Aorta (tissue), 5 donors: ENCODE measurements at places on chromosomes 2 and 18. TPM values are rescaled to one million over a fixed set of nuclear protein-coding genes. Genes with fewer than 3 reads are reported as not detected.

DNA sequence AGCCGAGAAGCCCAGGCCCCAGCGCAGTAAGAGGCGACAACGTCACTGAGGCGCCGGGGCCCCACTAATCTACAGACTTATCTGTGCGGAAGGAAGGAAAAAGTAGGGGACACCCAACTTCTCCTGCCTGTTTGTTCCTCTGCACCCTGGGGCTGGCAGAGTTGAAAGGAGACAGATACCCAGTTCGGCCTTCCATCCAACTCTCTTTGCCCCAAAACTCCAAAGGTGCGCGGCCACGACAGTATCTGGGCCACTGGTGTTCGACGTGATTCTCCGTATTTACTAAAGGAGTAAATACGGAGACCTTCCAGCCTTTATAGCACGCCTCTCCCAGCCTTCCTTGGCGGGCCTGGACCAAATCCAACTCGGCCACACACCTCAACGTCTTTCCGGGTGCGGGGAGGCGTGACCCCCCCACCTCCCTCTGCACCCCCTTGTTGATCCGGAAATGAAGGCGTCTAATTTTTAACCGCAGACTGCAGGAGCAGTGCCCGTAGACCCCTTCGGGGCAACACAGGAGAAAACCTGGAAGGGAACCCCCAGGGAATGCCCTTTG, 1.6 kb downstream of the SMAD7 start:
- peaks cover under 1% of the 10 kb centered on the region for H3K36me3 ChIP-seq
- H3K27ac ChIP-seq, result peak overlapping the region; percentile 93
- H3K4me3 ChIP-seq, result peak overlapping the region; percentile 99

The DHRS9 gene
- total RNA-seq, result 0.52 TPM

The DYNAP gene
- not detected for total RNA-seq

- no peaks in the 10 kb centered on the region for H3K36me3 ChIP-seq
- peak overlapping the region; percentile 85 for H3K27ac ChIP-seq
- no peaks in the 10 kb centered on the region for H3K4me1 ChIP-seq
- no peak for DNase-seq
- H3K4me3 ChIP-seq, result peak overlapping the region; percentile 76
- no peaks in the 10 kb centered on the region for H3K27me3 ChIP-seq
These were observed 1.4 kb downstream of the CYS1 start for GRCh38 chr2:10078704-10079265.

- H3K4me3 ChIP-seq, result no peak overlapping the region
- no peaks in the 10 kb centered on the region for H3K36me3 ChIP-seq
- H3K27ac ChIP-seq, result no peak overlapping the region
- DNase-seq, result no peak
These were observed 56.3 kb downstream of the DNAH7 start for GRCh38 chr2:196012314-196012713.

The GNLY gene
- 2.1 TPM for total RNA-seq

DNA sequence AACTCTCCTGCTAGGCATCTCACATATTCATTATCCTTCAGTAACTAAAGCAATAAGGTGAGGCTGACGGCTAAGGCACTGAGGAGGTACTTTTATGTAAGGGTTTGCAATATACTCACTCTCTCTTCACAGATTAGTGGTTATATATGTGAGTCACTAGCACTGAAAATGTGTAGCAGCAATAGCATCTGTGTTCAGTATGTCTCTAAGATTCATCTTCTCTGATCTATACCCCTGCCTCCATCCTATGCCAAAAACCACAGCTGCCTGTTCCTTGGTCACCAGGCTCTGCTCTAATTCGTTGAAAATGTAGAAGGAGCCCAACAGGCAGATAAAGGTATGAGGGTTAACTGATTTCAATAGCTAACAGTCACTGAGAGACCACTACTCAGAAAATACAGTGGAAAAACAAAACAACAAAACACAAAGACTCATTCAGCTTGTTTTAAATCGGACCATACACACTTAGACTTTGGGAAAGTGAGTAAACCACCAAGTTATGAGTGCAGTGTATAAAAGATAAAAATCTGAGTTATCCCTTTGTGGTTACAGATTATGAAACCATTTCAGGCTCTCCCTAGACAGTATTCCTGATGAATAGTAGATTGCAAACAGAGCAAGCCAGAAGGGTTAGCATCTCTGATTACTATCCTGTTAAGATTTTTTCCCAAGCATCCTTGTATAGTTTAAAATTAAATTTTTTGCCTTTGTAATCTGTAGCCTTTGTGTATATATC, 75.3 kb upstream of the CYP26B1 start:
- H3K36me3 ChIP-seq, result no peaks in the 10 kb centered on the region
- no peaks in the 10 kb centered on the region for H3K27me3 ChIP-seq
- DNase-seq, result no peak
- H3K27ac ChIP-seq, result no peak overlapping the region

The IL36B gene
- total RNA-seq, result not detected

- H3K27ac ChIP-seq, result no peak overlapping the region
- no peak overlapping the region for H3K4me3 ChIP-seq
- H3K36me3 ChIP-seq, result no peaks in the 10 kb centered on the region
- DNase-seq, result no peak
- H3K27me3 ChIP-seq, result no peaks in the 10 kb centered on the region
These were observed 2.0 kb downstream of the DHX57 start for GRCh38 chr2:38873763-38874162.

The SLC5A6 gene
- 17.9 TPM for total RNA-seq

GRCh38 chr18:70428439-70428838, 139.6 kb downstream of the SOCS6 start:
- no peak overlapping the region for H3K4me3 ChIP-seq
- H3K36me3 ChIP-seq, result no peaks in the 10 kb centered on the region
- H3K4me1 ChIP-seq, result no peaks in the 10 kb centered on the region
- H3K27me3 ChIP-seq, result no peaks in the 10 kb centered on the region
- no peak for DNase-seq

DNA sequence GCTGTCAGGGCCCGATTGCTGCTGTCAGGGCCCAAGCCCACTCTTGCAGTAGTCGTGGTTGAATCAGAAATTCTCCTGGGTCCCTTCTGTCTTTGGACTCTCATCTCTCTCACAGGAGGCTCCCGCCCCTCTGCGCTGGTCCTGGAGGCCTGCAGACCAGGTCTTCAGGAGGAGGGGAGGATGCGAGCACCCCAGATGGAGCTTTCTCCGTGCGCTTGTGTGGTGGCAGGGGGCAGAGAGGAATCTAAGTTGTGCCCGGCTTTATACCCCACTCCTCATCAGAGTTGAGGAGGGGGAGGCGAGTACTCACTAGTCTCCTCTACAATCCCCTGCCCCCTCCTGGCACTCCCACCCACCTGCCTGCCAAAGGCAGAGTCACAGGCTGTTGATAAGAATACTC, 10.4 kb downstream of the EN1 start:
- no peaks in the 10 kb centered on the region for H3K4me1 ChIP-seq
- DNase-seq, result no peak
- no peak overlapping the region for H3K27ac ChIP-seq

DNA sequence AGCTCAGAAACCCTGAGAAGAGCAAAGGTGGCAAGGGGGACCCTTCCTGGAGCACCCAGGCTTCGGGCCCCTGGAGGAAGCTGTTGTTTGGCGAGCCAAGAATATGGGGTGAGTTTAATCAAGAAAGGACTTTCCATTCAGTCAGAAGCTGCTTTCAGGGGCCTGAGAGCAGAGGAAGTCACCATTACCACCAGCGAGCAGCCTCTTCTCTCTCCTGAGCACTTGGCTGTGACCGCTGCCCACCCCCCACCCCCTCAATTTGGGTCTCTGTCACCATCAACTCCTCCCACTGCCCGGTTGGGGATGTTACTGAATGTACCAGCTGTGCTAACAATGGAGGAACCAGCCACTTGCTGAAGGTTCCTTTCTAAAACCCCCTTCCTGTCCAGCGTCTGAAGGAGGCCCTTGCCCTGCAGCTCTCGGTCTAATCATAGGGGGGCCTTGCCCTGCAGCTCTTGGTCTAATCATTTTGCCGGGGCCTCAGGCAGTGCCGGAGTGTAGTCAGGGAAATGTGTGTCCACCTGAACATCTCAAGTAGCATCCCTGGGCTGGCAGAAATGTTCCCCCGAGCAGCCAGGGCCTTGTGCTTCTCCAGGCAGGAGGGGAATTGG, 943 bp downstream of the INPP5D start:
- no peaks in the 10 kb centered on the region for H3K27me3 ChIP-seq
- no peaks in the 10 kb centered on the region for H3K36me3 ChIP-seq
- H3K27ac ChIP-seq, result no peak overlapping the region

GRCh38 chr2:100017633-100018032, 124.8 kb downstream of the AFF3 start:
- no peaks in the 10 kb centered on the region for H3K27me3 ChIP-seq
- no peak overlapping the region for H3K27ac ChIP-seq
- DNase-seq, result no peak
- H3K36me3 ChIP-seq, result no peaks in the 10 kb centered on the region
- H3K4me3 ChIP-seq, result no peak overlapping the region
- no peaks in the 10 kb centered on the region for H3K4me1 ChIP-seq

DNA sequence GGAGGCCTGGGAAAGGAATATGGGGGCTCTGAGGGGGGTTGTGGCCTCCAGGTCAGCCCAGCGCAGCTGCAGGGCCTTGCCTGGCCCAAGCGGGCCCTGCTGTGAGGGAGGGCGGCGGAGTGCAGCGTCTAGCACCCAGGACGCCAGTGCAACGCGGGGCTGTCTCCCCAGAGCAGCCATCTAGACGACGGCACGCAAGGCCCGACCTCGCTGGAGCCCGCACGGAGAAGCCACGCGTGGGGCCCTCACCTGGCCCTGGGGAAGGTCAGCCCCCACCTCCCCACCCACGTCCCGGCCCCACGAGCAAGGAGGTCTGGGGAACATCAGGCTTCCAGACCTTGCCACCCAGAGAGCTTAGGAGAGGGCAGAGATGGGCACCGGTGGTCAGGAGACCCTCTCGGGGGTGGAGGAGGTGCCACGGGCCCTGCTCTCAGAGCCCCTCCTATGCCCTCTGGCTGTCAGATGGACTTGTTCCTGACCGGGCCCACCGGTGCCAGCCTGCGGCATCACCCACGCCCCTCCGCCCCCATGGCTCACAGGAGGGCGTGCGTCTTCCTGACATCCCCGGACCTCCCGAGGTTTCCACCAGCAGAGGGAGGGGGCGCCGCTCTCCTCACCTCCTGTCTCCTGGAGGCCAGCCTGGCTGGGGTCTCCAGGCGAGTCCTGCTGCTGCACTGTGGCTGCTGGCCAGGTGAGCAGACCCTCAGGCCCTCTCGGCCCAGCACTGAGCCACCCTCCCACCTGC, 17.0 kb downstream of the GPR35 start:
- H3K36me3 ChIP-seq, result no peaks in the 10 kb centered on the region
- H3K27me3 ChIP-seq, result no peaks in the 10 kb centered on the region
- DNase-seq, result peak; percentile 63
- H3K4me1 ChIP-seq, result no peaks in the 10 kb centered on the region
- no peak overlapping the region for H3K4me3 ChIP-seq

DNA sequence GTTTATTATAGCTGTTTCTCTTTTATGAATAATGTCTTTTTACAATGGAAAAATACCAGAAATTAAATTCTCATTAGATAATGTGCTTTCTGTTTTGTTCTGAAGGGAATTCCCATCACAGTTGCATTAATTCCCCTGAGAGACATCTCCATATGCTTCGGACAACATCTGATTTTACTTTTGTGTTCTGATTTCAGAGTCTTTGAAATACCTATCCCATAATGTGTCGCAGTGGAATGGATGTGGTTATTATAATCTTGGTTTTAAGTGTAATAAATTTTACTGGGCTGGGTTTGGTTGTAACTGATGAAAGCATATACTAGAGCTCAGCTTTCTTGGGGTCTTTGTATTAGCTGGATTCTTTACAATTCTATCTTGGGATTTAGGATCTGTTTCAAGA, 12.5 kb downstream of the SPTBN1 start:
- no peak for DNase-seq
- no peaks in the 10 kb centered on the region for H3K36me3 ChIP-seq
- H3K4me3 ChIP-seq, result no peak overlapping the region
- no peaks in the 10 kb centered on the region for H3K4me1 ChIP-seq

GRCh38 chr18:34695310-34695709, 14.8 kb upstream of the DTNA start:
- H3K36me3 ChIP-seq, result peaks cover 2% of the 10 kb centered on the region
- H3K4me3 ChIP-seq, result no peak overlapping the region
- H3K27ac ChIP-seq, result no peak overlapping the region
- DNase-seq, result no peak
- H3K4me1 ChIP-seq, result peaks cover 3% of the 10 kb centered on the region

DNA sequence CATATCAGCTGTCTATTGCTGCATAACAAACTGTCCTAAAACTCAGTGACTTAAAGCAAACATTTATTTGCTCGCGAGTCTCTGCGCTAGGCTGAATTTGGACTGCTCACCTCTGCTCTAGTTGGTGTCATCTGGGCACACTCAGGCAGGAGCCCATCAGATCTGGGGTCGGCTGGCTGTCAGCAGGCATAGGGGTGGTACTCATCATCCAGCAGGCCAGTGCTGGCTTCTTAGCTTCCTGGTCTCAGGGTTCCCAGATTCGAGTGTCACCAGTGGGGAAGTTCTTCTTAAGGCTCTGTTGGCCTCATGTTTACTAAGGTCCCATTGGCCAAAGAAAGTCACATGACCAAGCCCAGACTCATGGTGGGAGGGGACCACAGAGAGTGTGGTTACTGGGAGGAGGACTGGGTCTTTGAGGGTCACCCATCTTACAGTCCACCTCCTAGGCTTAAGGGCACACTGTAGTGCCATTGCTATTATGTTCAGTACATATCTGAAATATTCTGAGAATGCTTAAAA, 71.6 kb upstream of the ATG16L1 start:
- no peaks in the 10 kb centered on the region for H3K4me1 ChIP-seq
- H3K27me3 ChIP-seq, result no peaks in the 10 kb centered on the region
- H3K4me3 ChIP-seq, result no peak overlapping the region
- H3K27ac ChIP-seq, result no peak overlapping the region
- H3K36me3 ChIP-seq, result no peaks in the 10 kb centered on the region
- no peak for DNase-seq

DNA sequence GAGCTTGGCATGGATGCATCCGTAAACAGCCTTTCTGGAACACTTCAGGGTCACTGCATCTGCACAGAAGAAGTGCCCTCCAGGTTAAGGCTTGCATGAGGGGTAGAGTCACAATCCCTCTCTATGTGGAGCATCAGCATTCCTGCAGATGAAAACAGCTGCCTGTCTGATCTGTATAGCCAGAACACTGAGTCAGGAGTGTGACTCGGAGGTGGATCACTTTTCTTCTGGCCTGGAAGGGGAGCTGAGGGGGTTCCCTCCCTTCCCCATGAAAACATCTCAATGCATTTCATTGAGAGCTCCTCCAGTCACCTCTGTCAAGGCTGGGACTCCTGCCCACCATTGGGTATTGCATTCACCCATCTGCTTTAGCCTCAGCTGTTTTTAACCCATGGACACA, 72.5 kb upstream of the SERPINE2 start:
- H3K4me1 ChIP-seq, result no peaks in the 10 kb centered on the region
- DNase-seq, result no peak
- H3K4me3 ChIP-seq, result no peak overlapping the region
- H3K36me3 ChIP-seq, result no peaks in the 10 kb centered on the region
- no peak overlapping the region for H3K27ac ChIP-seq
